ENCODE measurements at places on chromosomes 5 and 9. TPM values are rescaled to one million over a fixed set of nuclear protein-coding genes. Genes with fewer than 3 reads are reported as not detected.

GRCh38 chr5:94017579-94017978, 276.2 kb upstream of the POU5F2 start:
- no peak for DNase-seq

GRCh38 chr5:90529939-90530677, 724 bp upstream of the LYSMD3 start:
- peak; percentile 75 for DNase-seq

Gene ADGRV1
- 0.02 TPM for total RNA-seq

Gene IFNA21
- not detected for total RNA-seq

Gene PCDHA2
- not detected for total RNA-seq

Gene SEMA6A
- total RNA-seq = not detected

Gene SERF1A
- total RNA-seq = 4.3 TPM

GRCh38 chr9:102840335-102840734, 154.8 kb upstream of the CYLC2 start:
- no peak for DNase-seq

DNA sequence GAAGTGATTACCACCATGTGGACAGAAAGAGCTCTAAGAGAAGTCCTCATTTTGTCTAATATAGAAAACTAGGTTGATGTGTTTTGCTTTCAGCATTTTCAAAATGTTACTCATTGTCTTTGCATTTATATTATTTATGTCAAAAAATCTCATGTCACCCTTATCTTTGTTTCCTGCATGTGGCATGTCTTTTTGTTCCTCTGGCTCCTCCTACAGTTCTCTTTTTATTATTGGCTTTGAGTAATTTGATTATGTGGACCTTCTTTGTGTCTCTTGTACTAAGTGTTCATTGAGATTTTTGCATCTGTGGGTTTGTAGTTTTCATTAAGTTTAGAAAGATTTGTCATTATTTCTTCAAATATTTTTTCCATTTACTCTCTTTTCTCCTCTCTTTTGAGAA, 58.8 kb downstream of the GNG10 start:
- no peak for DNase-seq

Gene EHMT1
- total RNA-seq = 66.6 TPM

DNA sequence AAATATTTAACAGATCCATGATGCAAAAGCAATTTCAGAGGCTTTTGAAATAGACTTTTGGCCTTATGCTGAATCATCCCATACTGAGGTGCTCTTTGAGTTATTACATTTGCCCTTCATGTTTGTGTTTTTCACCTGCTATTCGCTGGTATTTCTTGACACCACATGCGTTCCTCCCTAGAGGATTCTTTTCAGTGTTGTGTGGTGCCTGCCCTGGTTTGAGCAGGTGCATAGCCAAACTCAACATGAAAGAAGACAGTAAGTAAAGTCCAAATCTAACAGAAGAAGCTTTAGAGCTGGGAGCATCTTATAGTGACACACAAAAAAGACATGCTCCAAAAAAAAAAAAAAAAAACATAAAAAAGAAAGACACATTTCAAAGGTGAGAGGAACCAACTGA, 796.3 kb downstream of the SEMA5A start:
- DNase-seq = no peak

GRCh38 chr9:20227166-20227874, 395.0 kb downstream of the MLLT3 start:
- no peak for DNase-seq

Gene AQP3
- total RNA-seq = 11.3 TPM

GRCh38 chr5:178335302-178336030, 102.9 kb upstream of the PHYKPL start:
- no peak for DNase-seq

- no peak for DNase-seq
Observed at GRCh38 chr9:1647776-1648175, 367.4 kb upstream of the SMARCA2 start.

DNA sequence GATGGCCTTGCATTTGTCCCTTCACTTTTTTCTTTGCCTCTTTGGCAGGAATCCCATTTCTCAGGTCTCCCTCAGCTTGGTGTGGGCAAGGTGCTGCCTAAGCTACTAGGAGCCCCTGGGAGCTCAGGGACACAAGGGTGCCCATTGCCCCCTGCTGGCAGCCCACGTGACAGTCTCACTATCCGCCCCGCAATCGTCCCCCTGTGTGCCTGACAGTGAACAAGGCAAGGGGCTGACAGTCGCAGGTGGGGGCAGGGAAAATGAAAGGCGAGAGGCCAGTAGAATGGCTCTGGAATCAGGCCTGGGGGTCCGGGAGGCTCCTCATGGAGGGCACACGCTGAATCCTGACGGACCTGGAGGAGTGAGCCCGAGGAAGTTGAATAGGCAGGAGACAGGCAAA, 2.0 kb upstream of the PCDH12 start:
- DNase-seq = peak; percentile 62

Gene SPATA31E1
- total RNA-seq = not detected

DNA sequence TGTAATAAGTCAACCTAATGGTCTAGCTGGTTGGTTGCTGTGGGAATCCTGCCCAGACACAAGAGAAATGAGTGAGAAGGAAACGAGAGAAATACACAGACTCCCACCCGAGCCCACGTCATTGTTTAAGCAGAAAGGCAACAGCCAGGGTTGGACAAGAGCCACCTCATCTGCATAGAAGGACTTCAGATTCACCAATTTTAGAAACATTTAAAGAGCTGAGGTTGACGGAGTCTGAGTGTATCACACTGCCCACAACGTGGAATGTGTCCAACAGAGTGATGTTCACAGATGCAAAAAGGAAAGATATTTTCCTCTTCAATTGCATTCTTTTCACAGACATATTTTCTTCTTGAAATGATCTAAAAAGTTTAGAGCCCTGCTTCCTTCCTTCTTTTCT, 349.5 kb downstream of the AGTPBP1 start:
- DNase-seq = no peak

DNA sequence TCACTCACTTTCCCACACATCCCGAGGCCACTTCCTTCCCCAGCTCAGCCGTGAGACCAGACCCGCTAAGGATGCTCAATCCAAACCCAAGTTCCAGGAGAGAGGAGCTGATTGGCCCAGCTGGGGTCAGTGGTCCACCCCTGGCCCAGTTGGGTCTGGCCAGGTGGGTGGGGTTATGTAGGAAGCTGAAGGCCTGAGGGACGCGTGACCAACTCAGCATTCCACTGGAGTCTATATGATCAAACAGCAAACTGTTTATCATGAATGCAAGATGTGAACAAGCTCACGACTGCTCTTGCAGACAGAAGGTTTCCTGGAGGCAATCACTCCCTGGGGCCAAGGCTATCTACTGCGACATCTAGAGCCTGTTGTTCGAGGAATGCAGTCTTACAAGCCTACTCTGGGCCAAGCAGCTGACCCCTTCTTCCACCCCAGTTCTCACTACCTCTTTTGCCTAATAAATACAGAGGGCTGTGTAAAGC, 4.9 kb upstream of the RAPGEF1 start:
- no peak for DNase-seq

Gene BARHL1
- total RNA-seq = not detected

- DNase-seq = no peak
Observed at GRCh38 chr9:69054989-69055388, 19.4 kb downstream of the FXN start.

GRCh38 chr9:129740666-129741464, 12.0 kb downstream of the PTGES start:
- no peak for DNase-seq

GRCh38 chr9:131739133-131739958, 530 bp downstream of the RAPGEF1 start:
- DNase-seq = peak; percentile 73

Gene NTRK2
- 1.8 TPM for total RNA-seq

DNA sequence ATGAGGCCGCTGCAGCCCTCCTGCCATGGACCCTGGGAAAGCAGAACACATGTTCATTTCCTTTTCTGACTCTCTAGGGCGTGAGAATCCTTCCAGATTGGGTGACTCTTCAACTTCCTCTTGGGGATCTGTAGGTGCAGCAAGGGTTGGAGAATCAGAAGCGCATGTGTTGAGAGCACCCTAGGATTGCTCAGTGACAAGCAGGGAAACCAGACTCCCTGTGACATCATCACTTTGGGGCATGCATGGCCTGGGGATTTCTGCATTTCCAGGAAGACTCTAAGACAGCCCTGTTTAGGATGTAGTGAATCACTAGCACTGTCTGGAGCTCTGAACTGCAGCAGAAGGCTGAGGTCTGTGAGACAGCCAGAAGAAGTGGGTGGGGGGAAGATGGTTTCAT, 15.1 kb upstream of the LCP2 start:
- DNase-seq = peak; percentile 84

GRCh38 chr9:90100014-90100413, 495.2 kb downstream of the GADD45G start:
- DNase-seq = no peak

DNA sequence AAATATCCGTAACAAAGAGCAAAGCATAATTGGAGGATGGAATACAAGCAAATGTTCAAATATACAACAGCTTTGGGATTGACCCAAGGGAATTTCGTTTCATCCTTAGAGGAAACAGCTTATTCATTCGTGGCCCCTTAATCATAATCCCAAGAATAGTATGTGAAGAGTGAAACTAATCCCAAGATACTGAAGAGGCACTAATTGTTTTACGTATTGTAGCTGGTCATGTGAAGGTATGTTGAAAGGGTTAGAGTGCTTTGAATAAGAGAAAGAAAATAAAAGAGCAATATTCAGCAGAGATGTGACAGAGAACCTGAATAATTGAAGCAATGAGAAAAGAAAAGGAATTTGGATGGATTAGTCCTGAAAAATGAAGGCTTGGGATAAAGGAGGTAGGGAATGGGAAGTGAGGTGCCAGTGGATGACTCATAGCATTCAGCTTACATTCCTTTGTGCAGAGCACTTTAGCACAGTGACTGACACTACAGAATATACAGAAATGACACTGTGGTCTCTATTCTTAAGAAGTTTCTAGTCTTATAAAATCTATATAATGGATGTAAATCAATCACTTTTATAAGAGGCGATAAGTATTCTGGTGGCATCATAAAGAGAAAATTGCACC, 221.9 kb downstream of the TLR4 start:
- DNase-seq = no peak

DNA sequence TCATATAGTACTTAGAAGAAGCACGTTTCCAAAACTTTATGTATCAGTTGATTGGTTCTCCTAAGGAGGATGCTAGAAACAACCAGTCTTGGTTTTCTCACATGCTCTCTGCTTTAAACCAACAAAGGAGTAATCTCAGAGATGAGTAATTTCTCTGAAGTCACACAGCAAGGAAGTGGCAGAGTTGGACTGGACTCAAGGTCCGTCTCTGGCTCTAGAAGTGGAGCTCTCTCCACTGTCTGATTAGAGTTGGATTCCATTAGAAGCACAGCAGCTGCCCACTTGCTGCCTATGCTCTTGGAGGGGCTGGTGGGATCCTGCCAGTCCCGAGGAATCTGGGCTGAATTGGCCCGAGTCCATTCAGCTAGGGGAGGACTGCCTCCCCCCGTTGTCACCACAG, 21.0 kb downstream of the RALGPS1 start:
- no peak for DNase-seq

DNA sequence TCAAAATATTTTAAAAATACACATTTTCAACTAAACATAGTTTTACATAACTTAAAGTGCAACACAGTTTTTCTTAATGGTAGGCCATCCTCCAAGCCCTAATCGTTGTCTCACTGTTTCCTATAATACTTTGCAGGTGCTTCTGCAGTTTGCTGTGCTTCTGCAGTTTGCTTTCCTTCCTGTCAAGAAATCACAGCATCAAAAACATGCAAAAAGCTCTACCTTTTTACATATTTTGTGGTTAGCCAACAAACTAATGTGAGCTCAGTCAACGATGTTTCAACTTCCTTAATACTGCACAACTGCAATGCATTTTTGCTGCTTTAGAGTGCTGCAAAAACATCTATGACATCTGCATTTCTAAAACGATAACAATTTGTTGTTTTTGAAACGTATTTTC, 25.2 kb downstream of the EMB start:
- no peak for DNase-seq

DNA sequence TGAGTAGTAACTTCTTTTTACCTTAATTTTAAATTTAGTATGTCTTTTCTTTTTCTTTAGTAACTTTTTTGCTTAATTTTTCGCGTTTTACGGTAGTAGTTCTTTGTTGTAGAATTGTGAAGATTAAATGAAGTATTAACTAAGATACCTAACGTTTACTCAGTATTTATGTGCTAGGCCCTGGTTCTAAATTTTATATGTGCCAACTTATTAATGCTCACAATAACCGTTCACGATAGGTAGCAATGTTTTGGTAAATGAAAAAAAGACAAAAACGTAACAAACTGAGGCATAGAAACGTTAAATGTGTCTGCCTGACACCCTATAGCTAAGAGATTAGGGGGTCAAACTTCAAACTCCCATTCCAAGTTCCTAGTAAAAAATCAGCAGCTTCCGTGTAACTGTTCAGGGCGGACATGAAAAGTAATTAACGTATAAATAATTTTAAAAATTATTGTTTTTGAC, 1.2 kb downstream of the MRPS30 start:
- no peak for DNase-seq

DNA sequence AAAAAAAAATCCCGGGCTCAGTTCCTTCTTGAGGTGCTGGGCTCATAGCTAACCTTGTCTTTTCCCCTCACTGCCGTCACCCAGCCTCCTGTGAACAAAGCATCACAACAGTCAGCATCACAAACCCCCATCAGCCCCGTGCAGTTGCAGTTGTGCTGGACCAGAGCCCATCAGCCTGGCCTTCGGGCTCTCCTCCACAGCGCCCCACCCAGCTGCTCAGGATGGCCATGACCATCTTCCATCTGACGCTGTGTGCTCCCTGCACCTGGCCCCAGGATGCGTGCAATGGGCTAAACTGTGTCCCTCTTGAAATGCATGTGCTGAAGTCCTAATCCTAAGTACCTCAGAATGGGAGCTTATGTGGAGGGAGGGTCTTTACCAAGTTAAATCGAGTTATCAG, 48.1 kb downstream of the NSUN2 start:
- no peak for DNase-seq

- DNase-seq = no peak
Observed at GRCh38 chr5:76813982-76814562, 4.8 kb upstream of the F2RL1 start.

Gene FOXD4L6
- total RNA-seq = not detected

DNA sequence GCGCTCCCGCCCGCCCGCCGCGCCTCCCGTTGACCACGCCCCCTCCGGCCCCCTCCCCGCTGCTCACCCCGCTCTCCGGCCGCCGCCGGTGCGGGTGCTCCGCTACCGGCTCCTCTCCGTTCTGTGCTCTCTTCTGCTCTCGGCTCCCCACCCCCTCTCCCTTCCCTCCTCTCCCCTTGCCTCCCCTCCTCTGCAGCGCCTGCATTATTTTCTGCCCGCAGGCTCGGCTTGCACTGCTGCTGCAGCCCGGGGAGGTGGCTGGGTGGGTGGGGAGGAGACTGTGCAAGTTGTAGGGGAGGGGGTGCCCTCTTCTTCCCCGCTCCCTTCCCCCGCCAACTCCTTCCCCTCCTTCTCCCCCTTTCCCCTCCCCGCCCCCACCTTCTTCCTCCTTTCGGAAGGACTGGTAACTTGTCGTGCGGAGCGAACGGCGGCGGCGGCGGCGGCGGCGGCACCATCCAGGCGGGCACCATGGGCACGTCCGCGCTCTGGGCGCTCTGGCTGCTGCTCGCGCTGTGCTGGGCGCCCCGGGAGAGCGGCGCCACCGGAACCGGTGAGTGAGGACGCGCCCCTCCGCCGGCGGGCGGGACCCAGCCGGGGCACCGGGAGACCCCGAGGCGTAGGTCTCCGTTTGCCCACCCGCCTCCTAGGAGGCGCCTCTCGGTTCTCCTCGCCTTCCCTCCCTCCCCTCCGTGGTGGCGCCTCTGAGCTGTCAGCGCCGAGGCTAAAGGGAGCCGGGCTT, at the start of gene VLDLR:
VLDLR (plus strand) TSS at position 66 of the 739 bp plus-strand sequence; CDS start at position 469, 403 bp downstream.
- DNase-seq = peak; percentile 73

Gene TMEM174
- total RNA-seq = not detected

All from activated CD4-positive, alpha-beta T cell treated with anti-CD3 and anti-CD28 coated beads for 36 hours (primary cell).